EH (cell line): ENCODE measurements at places on chromosomes 16 and 17.

- DNase-seq: no peak
Measured at GRCh38 chr16:49378238-49378637, 4.6 kb downstream of the C16orf78 start.

DNA sequence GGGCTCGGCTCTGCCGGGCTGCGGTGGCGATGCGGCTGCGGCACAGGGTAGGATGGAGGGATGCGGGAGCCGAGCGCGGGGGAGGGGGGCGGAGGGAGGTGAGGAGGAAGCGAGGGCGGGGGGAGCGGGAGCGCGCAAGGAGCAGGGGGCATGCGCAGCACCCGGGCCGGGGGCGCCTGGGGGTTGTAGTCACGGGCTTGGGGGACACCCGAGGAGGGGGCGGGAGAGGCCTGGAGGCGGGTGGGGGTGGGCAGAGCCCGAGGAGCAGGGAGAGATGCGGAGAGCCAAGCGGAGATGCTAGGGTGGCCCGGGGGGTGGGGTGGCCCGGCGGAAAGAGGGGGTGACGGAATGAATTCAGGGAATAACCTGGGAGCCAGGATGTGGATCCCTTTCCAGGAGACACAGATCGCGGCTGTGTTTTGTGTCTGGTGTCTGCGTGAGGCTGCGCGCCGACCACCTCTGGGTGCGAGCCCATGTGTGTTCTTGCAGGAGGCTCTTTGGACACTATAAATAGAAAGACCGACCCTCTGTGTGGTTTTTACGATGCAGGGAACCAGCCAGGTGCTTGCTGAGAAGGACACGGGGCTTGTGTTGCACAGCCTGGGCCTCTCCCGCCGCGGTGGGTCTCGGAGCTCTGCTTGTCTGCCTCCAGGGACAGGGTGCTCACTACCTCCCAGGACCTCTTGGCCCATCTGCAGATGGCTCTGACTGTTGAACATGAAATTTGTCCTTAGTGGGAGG is at the start of gene STX1B:
STX1B (minus strand) TSS at position 54 of the 741 bp plus-strand sequence. CDS start 242 bp downstream, outside the sequence.
- peak; percentile 36 for DNase-seq

DNA sequence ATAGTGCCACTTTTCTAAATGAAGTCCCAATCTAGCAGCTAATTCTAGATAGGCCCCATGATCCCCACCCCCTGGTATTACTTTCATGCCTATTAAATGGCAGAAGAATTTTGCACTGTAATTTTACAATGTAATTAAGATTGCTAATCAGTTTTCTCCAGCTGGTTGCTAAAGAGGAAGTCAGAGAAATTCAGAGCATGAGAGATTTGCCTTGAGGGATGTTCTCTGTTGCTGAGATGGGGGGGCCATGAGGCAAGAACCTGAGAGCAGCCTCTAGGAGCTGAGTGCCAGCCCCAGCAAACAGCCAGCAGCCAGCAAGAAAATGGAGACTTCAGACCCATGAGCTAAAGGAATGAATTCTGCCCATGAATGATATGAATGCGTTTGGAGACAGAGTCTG is 38.9 kb downstream of the SHCBP1 start:
- no peak for DNase-seq

DNA sequence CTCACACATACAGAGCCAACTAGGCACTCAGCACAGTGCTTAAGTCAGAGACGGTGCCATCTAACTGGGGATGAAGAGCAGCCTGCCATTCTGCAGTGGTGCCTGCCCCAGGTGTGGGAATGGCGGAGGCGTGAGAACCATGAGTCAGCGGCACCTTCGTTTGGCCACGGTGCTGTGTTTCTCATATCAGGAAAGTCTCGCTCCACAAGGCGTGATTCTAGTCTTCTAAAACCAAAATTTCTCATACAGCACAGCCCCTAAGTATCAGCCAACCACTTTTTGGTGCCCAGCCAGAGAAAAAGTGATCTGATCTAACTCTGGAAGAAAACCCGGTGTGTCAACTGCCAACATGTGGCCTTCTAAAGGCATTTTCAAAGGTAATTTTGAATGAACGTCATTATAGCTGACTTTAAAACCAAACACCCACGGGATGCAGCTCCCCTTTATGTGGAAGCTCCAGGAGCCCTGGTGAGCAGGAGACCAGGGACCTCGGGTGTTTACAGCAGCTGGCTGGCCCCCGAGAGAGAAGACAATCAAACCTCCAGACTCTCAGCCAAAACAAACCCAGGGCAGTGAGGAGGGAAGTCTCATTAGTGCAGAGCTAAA is 54.6 kb downstream of the ABCC12 start:
- DNase-seq: no peak

DNA sequence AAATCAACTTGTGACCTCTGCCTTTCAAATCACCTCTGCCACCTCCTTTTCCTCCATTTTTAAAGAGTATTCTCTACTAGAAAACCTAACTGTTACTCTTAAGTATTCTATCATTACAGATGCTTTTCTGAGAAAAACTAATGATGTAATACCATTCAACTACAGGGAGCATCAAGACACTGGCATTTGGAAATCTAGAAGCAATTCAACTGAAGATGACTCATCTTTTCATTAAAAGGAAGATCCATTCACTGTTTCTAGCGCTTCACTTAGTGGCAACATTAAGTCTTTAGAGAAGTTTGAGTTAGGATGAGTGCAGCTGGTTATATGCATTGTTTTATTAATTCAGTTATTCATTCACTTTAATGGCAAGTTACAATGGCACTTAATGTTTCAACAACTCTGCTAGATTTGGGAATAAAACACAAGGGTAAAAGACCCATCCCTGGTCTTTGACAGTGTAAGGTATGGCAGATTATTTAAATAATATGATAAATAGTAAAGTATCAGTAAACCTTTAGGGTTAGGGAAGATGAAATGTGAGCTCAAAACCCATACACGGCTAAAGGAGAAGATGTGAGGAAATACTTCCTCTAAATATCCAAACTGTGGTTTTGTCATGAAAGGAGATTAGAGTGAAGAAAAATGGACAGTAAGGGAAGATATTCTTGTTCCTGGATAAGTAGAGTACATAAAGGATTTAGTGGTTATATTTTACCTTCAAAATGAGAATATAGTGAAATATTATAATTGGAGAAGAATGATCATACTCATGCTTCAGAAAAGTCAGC is 61.7 kb downstream of the KCNJ2 start:
- DNase-seq: no peak
